Adrenal gland (tissue), 19 donors: ENCODE measurements at places on chromosomes 13 and 19. TPM values are rescaled to one million over a fixed set of nuclear protein-coding genes. Genes with fewer than 3 reads are reported as not detected.

The EGLN2 gene
- polyA plus RNA-seq, result 98.7 TPM

DNA sequence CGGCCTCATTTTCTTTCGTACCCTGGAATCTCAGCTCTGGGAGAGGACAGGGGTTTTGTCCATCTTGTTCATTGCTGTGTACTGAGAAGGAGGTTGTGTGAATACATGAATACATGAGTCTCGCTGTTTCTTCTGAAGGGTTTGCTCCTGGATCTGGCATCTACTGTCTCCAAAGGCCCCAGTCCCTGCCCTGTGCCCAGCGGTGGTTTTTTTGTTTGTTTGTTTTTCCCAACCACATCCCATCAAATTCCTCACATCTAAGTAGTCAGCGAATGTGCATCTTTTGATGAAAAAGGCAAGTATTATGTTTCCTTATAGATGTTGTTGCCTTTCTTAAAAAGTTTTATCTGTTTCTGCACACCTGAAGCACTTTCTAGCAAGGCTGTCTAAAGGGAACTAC, 12.5 kb downstream of the DCAF15 start:
- no peak for DNase-seq

DNA sequence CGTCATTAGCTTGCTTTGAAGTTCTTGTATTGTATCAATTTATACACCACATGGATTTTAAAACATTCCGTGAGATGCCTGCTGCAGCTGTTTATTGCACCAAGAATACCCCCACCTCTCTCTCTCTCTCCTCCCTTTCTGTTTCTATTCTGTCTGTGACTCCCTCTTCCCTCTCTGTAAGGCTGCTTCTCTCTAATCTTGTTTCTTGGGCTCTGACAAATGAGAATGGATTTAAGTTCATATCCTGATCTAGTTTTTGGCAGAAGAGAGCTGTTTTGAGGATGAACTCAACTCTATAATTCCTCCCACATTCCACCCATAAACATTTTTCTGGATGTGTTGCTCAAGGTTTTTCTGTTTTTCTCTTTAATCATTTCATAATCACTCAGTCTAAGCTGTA, 144.3 kb upstream of the FRY start:
- DNase-seq, result no peak

- DNase-seq, result no peak
Measured at GRCh38 chr19:19077103-19077502, 13.3 kb downstream of the SLC25A42 start.

GRCh38 chr19:54415208-54415900, at the start of gene TTYH1:
Gene TTYH1 (plus strand): TSS chr19:54415464. CDS start chr19:54415553, 89 bp downstream.
- DNase-seq, result no peak
